Activated T-cell treated with anti-CD3 and anti-CD28 coated beads, Interleukin-2, amount 50 U/mL, for 1 hour (primary cell): ENCODE measurements at places on chromosomes 6 and 20.

GRCh38 chr6:152001408-152001807 lies 193.9 kb downstream of the ESR1 start:
- DNase-seq, result no peak

- DNase-seq, result no peak
Measured at GRCh38 chr6:152018876-152019275, 211.4 kb downstream of the ESR1 start.

DNA sequence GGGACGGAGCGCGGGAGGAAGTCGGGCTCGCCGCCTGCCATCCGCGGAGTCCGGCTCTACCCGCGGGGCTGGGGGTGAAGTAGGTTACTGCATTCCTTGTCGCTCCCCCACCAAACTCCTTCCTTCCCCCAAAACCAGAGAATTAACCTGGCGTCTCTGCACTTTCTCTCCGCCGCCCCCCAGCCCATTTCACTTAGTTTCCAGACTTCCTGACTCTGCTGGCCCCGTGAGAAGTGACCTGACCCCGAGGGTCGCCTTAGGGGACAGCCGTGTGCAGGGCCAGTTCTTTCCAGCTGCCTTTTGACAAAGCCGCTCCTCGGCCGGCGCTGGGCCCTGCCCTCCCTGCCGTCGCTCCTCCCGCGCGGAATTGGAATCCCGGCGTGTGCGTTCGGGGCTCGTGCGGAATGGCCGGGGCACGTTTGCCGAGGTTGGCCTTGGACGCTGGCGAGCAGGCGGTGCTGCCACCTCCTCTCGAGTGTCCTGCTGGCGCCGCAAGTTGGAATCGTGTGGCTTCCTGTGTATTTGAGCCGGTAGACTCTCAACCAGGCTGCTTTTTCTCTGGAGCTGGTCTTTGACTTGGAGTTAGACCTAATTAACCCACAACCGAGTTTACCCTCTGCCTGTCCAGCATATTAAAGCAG lies 650 bp downstream of the DCBLD1 start:
- DNase-seq, result peak; percentile 28

- no peak for DNase-seq
Measured at GRCh38 chr6:156620331-156620730, 156.8 kb upstream of the ARID1B start.

DNA sequence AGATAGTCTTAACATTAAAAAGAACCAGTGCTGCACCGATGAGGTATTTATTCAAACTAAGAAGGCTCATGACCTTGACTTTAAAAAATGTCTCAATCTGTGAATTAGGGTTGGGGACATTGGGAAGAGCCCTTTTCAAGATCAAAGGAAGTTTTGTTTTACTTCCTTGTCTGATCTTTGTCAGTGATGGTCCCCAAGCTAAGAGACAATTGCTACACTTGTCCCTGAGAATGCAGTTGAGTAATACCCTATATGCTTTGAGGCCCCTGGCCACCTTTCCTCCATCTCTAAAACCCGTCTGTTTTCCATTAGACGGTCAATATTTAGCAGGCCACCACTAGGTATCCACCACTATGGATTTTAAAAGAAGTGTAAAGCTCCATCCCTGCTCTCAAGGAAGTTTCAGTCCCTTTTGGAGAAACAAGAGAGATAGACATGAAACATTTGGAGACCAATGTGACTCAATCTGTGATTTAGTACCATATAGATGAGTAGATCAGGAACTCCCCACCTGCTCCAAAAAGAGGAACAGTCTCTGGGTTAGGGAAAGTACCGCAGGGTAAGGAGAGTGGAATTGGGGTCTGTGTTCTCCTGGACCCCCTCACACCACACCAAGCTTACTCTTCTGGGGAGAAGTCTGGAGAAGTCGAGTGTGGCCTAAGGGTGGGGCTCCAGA lies 99.1 kb upstream of the ISM1 start:
- no peak for DNase-seq

DNA sequence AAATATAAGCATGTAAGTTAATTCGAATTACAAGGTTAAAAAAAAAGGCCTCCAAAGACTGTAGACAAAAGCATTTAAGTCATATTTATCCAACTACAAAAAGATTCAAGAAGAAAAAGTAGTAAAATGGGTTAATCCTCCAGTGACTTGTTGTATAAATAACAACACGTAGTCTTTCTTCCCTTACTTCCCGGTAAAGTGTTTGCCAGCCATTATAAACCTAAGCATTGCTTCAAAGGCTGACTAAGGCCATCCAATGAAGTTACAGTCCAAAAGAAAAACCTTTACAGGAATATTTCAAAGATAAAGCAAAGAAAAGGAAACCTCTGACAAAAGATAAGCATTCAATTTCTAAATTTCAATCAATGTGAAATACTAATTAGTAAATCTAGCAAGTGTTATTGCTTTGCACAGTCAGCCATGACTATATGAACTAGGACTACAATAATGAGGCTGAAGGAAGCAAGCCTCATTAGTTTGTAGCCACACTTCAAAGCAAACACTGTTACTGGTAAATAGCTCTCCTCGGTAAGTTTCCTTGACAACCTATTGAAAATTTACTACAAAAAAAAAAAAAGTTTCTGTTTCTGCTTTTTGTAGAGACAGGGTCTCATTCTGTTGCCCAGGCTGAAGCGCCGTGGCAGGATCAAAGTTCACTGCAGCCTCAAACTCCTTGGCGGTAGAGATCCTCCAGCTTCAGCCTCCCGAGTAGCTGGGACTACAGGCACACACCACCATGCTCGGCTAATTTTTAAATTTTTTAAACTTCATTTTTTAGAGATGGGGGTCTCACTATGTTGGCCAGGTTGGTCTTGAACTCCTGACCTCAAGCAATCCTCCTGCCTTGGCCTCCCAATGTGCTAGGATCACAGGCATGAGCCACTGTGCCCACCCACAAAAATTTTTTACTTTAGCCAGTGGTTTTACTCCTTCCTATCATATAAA lies 46.0 kb downstream of the NUDT3 start:
- DNase-seq, result no peak

DNA sequence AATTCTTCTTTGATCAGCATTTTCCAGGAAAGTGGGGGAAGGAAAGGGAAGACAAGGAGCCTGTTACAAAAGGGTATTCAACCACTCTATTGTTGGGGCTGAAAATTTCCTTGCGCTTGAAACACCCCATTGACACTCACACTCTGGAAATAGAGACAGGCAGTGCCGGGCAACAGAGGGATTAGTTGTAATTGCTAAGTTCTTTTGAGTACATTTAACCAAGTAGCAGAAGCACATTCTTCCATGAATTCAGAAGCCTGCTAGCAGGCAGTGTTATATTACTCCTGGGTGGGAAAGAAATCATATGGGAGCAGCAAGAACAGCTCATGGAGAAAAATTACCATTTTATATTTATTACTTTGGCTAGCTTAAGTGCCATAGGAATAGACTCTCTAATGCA lies 745.5 kb downstream of the C6orf118 start:
- no peak for DNase-seq

- no peak for DNase-seq
Measured at GRCh38 chr6:53199156-53199555, 50.5 kb upstream of the GCM1 start.

- DNase-seq, result no peak
Measured at GRCh38 chr20:8427419-8428040, 295.5 kb downstream of the PLCB1 start.
